HT-29 (cell line): ENCODE measurements at places on chromosomes 4 and X.
A peak's percentile ranks its signal among the peaks of the same experiment; 100 is the strongest.

- DNase-seq = no peak
Observed at GRCh38 chr4:183342541-183343533, 20.6 kb upstream of the CLDN24 start.

- DNase-seq = no peak
Observed at GRCh38 chrX:65750674-65751469, 83.4 kb downstream of the MSN start.

GRCh38 chr4:146674829-146675570 lies 36.3 kb downstream of the POU4F2 start:
- no peak for DNase-seq

- DNase-seq = peak; percentile 16
Observed at GRCh38 chr4:81135501-81135900, 79.5 kb downstream of the PRKG2 start.

DNA sequence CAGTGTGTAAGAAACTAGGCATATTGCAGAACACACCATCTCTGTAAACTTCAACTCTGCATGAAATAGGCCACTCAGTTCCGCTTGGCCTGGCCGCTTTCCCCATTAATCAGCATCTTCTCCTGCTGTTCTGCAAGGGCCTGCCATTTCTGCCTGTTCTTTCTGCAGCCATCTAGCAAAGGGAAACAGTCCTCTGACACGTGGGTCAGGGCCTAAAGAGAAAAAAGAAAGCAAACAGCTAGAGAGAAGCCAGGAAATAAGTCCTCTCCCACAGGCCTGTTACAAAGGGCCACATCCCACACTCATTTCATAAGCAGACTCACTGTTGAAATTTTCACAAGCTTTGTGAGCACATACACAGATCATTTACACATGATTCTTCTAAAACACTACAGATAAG lies 130.1 kb downstream of the PDE5A start:
- no peak for DNase-seq

GRCh38 chrX:93591398-93591797 lies 82.0 kb downstream of the NAP1L3 start:
- no peak for DNase-seq

DNA sequence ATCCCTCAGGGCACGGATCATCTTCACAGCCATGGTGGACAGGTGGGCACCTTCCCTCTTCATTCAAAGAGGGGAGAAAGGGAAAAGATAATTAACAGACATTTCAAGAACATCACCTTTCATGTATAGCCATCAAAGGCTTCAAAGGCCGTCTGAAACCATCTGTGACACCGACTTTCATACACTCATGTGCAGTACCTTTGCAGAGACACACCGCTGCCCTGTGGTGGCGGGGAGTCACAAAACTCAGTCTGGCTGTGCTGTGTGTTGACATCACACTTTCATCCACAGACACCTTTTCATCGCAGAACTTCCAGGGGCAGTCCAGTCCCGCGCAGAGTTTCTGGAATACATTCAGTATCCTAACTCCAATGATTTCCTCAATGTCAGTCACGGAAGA lies 47.6 kb upstream of the MTNR1A start:
- no peak for DNase-seq
